ENCODE measurements at places on chromosomes 2 and 18.

DNA sequence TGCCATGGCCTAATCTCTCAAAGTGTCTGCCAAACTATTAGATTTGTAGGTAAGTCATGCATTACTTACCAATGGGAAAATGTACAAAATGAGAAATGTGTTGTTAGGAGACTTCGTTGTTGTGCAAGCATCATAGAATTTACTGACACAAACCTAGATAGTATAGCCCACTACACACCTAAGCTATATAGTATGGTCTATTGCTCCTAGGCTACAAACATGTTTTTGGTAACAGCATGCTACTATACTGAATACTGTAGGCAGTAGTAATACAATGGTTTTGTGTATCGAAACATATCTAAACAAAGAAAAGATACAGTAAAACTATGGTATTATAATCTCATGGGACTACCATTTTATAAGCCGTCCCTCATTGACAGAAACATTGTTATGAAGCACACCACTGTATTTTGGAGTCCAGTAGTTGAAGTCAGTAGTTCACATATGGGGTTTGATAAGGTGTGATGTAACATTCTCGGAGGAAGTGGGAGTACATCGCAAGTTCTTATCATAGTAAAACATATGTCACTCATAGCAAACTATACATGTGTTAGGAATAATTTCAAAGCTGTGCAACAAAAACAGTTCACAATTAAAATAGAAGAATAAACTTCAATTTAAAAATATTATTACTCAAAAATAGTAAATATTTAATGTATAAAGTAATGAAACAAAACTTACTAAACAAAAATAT, 12.0 kb upstream of the GTF2A1L start:
- DNase-seq: no peak

DNA sequence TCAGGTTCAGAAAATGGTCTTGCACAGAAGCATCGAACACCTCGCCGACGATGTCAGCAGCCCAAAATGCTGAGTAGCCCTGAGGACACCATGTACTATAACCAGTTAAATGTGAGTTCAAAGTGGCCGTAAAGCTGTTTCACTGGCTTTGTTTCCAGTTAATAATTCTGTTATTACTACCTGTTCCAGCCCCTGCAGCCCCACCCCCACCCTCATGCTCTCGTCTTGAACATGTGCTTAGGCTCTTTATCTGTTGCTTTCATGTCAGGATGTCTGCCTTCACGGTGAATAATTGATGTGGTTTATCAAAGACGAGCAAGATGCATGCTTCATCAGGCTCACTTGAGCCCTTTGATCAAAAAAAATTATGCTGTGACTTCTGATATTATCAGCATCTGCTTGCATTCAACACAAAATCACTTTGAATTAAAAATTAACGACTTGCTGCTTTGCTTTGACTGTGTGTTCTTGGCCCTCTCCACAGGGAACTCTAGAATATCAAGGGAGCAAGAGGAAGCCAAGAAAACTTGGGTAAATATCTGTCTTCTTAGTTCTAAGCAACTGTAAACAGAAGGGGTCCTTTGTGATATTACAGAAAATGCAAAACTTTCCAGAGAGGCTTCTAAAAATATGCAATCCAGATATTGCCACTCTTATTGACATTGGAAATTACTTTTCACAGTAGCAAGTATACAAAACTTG, 63.4 kb upstream of the SP5 start:
- no peak for DNase-seq

DNA sequence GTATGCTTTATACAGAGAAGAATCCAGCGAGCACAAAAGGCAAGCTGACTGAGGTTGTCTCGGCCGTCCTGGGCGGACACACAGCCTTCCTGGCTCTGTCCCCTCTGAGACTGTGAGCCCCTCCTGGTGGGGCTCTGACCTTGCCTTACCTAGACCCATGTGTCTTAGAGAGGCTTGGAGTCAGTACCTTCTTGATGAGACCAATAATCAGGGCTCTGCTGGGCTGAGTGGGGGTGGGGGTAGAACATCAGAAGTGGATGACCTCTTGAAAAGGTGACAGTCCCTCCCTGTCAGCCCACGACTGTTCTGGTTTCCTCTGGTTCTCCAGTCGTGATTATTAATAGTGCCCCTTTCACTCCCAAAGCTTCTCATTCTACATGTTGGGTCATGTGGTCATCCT, 31.2 kb downstream of the TWIST2 start:
- DNase-seq: no peak

DNA sequence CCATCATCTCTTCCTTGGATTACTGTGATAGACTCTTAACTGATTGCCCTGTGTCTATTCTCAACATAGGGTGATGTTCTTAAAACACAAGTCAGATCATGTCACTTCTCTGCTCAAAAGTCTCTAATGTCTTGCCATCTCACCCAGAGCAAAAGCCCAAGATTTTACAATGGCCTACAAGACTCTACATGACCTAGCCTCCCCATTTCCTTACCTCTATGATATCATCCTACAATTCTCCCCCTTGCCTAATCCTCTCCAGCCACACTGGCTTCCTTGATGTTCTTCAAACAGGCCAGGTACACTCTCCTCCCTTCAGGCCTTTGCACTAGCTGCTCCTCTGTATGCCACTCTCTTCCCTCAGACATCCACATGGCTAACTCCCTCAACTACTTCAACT, 55.1 kb downstream of the ROCK1 start:
- DNase-seq: no peak

- DNase-seq: no peak
Observed at GRCh38 chr2:221501210-221501882, 70.8 kb downstream of the EPHA4 start.

DNA sequence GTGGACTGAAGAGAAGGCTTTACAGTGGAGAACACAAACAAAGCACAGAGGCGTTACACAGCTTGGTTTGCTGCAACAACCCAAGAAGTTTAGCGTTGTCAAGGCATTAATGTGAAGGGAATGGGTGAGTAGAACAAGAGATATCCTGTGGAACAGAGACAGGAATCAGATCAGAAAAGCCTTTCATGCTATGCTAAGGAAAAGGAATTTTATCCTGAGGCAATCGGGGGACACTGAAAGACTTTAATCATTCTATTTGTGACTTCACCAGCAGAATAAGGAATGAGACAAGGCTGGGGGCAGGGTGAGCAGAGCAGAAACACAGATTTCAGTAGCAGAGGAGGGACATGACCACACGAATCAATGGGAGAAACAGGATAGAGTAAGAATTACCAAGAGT, 600.7 kb downstream of the IRS1 start:
- no peak for DNase-seq

GRCh38 chr2:176935543-176936102, 277.0 kb upstream of the HNRNPA3 start:
- no peak for DNase-seq

- no peak for DNase-seq
Observed at GRCh38 chr2:232502511-232502910, 14.9 kb upstream of the ECEL1 start.

GRCh38 chr2:46866770-46867246, 48.8 kb downstream of the MCFD2 start:
- DNase-seq: no peak

DNA sequence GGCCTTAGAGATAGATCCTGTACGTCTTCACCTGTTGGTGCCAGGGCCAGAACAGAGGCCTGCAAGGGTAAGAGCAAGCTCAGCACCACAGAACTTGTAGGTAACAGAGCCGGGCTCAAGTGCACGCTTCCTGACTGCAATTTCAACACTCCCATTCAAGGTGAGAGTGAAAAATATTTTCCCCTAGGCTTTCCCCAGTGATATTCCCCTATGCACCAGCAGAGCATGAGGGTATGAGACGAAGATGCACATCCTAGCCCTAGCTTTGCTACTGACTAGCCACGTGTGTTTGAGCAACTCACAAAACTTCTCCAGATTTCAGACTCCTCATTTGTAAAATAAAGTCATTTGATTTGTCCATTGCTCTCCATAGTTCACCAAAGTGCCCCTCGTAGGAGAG, 411.6 kb downstream of the ZNF521 start:
- DNase-seq: no peak

DNA sequence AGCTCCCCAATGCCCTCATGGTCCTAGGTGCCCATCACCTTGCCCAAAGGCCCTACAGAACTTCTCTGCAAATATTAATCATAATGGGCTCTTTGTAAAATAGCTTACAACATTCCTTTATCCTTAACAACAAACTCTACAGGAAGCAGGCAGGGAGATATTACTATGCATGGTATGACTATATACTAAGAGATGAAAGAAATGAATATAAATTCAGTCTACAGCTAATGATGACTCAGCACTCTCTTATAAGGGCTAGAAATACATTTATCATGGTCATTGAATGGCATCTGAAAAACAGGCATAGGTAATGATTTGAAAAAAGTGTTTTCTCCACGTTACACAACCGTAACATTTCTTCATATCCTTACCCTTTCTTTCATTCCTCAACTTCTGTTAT, 254.8 kb upstream of the DSEL start:
- DNase-seq: no peak

- DNase-seq: no peak
Observed at GRCh38 chr18:35138773-35139172, 97.6 kb downstream of the MAPRE2 start.

- no peak for DNase-seq
Observed at GRCh38 chr2:157986761-157987160, 110.6 kb upstream of the ACVR1 start.

GRCh38 chr18:28357766-28358401, 181.0 kb upstream of the CDH2 start:
- no peak for DNase-seq

DNA sequence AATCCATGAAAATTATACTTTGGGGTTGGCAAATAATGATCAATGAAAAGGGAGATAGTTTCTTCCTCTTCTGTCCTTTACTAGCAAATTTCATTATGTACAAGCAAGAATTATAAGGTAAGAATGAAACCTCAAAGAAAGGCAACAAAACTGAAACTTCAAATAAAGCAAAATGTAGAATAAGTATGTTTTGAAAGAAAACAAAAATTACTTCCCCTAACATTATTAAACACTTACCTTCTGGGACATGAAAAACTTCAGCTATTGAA, 29.4 kb downstream of the THADA start:
- DNase-seq: no peak

GRCh38 chr2:15738225-15738546, 146.5 kb downstream of the DDX1 start:
- no peak for DNase-seq

DNA sequence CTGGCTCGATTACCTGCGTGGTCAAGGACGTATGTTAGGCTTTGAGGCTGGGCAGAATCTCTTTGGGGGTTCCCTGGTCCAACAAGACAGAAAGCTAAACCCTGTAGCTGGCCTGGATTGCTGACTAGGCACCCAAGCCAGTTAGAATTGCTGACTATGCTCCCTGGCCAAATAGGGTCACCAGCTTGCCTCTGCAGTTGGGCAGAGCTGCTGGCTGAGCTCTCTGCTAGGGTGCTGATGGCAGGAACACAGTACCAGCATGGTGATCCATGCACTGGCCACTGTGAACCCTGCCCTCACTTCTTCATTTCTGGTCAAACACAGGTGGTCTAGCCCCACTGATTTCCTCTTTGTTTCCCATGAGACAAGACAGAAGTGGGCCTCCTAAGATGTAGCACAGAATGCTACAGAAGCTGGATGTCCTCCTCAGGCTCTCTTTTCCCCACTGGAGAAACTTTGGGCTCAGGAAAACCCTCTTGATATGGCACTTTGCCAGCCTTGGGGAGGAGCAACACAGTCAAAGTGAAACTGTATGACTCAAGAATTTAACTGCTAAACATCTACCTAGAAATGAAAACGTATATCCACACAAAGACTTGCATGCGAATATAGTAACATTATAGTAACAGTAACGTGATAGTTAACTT, 20.8 kb downstream of the SP140L start:
- no peak for DNase-seq

GRCh38 chr18:21678859-21679258, 25.7 kb downstream of the ABHD3 start:
- no peak for DNase-seq

GRCh38 chr2:126966601-126967000, 67.9 kb downstream of the TEX51 start:
- DNase-seq: no peak

DNA sequence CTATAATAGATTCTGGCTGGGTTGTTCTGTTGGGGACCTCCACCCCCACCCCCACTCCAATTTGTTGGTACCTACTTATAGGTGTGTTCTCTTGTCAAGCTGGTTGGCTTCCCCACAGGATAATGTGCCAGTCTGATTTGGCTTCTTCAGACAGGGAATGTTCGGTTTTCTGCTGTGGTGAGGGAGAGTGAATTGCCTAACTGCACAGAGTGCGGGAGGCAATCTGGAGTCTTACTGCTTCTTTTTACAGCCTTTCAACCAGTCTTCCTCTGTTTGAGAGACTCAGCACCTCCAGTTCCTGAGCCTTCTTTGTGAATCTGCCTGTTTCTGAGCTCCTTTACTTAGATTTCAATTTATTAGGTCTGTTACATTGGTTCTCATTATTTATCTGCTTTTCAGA, 27.4 kb upstream of the SNORC start:
- DNase-seq: no peak

- no peak for DNase-seq
Observed at GRCh38 chr2:20551260-20551944, 99.5 kb downstream of the HS1BP3 start.

- DNase-seq: no peak
Observed at GRCh38 chr2:45946023-45946422, 294.5 kb downstream of the PRKCE start.

GRCh38 chr2:217714287-217714751, 288.5 kb downstream of the TNS1 start:
- DNase-seq: no peak

- DNase-seq: no peak
Observed at GRCh38 chr2:98028101-98028561, 32.4 kb upstream of the TMEM131 start.

DNA sequence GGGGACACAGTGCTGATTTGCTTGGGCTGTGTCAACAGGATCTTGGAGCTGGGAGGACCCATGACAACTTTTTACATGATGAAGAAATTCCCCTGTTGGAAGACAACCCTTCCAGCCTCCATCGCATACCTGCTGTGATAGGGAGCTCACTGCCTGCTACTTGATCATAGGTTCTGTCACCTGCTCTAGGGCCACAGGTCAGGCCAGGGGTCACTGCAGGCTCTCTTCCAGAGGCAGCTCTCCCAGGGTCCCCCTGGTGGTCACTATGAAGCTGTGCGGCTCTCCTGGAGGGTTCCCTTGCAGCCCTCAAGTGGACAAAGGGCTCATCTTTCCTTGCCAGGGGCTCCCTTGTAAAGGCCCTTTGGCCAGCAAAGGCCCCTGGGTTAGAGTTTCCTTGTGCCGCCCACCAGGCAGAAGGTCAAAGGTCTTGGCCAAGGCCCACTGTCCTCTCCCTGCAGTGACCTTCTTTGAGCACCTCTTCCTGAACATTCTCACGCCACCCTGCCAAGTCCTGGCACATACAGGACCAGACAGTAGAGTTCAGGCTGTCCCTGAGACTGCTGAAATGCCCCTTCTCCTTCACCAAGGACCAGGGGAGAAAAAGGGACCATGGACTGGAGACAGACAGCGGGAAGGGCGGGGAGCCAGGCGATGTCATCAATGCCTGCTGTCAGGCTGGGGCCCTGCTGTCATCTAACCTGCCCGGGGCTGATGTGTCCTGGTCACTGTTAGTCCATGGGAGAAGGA, 345.1 kb downstream of the DYSF start:
- DNase-seq: no peak

GRCh38 chr2:180040146-180040925, 33.2 kb upstream of the CWC22 start:
- no peak for DNase-seq

Measured in omental fat pad (tissue), 4 donors.